ENCODE measurements at places on chromosomes 3 and 15.

DNA sequence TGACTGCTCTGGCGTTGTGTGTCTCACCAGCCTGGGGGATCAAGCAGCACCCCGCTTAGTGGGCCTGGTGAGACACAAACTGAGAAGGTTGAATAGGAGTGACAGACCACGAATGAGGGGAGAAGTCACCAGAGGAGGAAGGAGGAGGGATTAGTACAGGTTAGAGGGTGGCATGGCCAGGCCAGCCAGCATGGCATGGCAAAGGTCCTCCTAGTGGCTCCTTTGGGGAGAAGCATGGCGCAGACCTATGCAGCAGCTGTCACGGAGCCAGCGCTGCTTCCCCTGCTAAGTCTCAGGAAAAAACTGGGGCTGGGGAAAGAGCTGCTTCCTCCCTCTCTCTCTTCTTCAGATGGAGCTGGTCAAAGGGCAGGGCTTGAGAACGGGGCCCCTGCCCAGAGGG, 48.6 kb downstream of the ZDHHC3 start:
- DNase-seq, result no peak

- DNase-seq, result no peak
Observed at GRCh38 chr3:53155760-53156159, 5.2 kb upstream of the PRKCD start.

- no peak for DNase-seq
Observed at GRCh38 chr3:148873977-148874376, 8.9 kb downstream of the CPA3 start.

GRCh38 chr3:124504332-124505059, 225.8 kb upstream of the UMPS start:
- no peak for DNase-seq

DNA sequence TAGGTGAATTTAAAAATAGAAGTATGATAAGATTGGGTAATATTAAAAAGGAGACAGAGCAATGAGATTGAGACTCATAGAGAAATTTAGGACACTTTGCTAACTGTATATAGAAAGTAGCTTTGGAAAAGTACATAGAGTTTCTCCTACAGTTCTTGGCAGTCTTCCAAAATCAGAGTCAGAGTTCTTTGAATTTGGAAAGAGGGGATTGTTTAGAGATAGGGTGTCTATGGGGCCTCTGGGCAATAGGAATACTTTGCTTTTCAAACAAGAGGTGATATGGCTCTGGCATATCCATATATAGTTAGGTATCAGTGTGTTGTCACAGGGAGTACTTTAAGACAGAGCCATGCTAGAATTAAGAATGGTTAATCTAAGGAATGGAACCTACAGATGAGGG, 477.1 kb upstream of the KCNMB2 start:
- DNase-seq, result no peak

GRCh38 chr3:4496087-4496452, 2.9 kb downstream of the ITPR1 start:
- no peak for DNase-seq

DNA sequence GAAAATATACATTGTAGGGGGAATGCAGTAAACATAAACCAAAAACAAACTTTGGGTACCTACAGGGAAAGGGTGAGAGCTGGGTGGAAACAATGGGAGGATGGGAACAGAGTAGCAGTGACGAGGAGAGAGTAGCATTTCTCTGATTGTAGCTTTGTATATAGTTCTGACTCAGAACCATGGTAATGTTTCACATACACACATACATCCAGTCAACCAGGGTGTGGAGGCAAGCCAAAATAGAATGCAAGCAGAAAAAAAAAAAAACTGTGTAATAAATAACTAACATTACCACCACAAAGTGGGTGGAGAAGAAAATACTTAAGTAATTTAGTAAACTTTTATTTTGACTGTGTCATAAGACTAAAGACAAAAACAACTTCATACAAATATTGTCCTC, 27.2 kb downstream of the BCL2A1 start:
- no peak for DNase-seq

DNA sequence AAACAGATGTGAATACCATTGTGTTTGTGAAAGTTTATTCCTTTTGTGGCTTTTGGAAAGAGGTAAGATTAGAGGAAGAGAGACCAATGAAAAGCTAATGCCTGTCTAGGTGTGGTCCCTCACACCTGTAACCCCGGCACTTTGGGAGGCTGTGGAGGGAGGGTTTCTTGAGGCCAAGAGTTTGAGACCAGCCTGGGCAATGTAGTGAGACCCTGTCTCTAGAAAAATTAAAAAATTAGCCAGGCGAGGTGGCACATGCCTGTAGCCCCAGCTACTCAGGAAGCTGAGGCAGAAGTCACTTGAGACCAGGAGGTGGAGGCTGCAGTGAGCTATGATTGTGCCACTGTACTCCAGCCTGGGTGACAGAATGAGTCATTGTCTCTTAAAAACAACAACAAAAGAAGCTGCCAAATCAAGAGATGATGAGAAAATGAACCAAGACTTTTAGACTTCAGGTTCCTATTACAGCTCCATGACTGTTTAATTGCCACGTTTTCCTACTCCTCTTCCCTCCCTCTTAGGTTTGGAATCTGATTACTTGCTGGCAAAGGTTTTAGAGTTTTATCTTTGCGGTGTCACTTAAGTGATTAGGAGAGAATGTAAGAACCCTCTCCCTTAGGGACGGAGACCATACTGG, 68.7 kb downstream of the CGNL1 start:
- no peak for DNase-seq

- DNase-seq, result no peak
Observed at GRCh38 chr3:188712248-188712924, 459.4 kb upstream of the TPRG1 start.

DNA sequence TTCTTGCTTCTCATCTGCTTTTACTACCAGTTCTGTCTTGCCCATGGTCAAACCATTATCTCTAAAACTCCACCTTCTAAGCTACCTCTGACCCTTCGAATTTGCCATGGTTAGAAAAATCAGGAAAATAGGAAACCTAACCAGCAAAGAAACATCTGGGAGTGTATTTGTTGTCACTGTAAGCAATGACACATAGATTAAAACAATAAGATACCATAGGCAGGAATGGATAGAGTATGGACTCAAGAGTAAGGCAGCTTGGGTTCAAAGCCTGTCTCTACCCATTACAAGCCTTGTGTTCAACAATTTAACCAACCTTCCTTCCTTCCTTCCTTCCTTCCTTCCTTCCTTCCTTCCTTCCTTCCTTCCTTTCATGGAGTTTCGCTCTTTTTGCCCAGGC, 34.9 kb downstream of the CRTC3 start:
- DNase-seq, result no peak

DNA sequence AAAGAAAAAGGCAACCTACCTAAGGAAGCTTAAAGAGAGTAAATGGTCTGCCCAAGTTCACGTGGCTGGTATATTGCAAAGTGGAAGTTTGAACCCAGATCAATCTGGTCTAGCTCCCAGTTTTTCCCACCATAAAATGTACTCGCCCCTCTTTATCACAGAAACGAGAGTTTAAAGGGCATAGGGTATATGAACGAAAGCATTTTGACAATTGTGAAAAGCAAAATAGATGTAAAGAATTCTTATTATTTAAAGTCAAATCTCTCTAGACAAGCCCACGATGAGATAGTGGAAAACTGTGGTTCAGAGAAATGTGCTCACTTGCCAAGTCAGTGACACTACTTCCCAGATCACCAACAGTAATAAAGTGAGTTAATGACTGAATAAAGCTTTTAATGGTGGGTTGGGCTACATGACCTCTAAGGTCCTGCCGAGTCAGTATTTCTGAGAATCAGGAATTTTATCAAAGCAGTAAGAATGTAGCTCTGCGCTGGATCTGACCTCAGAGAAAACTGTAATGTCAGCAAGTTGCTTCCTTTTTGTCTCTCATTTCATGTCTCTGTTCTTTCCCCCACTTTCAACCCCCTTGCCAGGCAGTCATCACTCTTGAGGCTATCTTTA, 23.3 kb upstream of the NEO1 start:
- DNase-seq, result no peak

GRCh38 chr15:100252359-100252758, 89.4 kb downstream of the ADAMTS17 start:
- no peak for DNase-seq

DNA sequence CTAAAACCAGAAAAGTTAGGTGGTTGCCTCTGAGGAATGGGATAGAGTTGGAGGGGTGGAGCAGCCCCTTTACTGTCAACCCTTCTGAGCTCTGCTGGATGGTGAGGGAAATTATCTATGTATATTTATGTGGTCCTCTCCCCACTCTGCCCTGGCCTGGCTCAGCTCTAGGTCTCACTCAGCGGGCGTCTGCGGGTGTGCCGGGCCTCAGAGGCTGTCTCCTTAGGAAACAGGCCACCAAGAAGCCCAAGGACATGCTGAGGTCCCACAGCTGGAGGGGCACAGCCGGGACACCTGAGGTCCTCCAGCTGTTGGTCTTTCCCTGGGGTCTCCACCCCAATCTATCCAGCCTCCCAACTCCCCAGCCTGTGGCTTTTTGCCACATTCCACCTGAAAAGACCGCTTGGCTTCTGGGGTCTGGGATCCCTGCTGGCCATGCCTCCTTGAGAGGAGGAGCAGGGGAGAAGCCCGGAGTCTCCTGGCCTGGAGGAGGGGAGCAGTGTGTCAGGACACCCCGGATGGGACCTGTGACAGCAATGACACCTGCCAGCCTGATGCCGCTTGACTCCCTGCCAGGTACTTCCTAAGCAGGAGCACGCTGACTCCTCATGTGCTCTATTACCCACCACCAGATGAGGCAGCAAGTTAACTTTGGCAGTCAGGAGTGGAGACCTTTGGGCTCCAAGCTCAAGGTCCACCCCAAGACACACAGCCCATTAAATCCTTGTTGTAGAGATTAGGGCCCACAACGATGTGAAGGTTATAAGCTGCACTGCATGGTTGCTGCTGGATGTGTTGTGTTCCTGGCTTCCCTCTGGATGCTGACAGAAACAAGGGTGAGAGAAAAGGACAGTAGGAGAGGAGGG, at the start of gene SLC28A1:
SLC28A1 (plus strand) TSS at position 747 of the 866 bp plus-strand sequence. CDS start 3,099 bp downstream, outside the sequence.
- no peak for DNase-seq

DNA sequence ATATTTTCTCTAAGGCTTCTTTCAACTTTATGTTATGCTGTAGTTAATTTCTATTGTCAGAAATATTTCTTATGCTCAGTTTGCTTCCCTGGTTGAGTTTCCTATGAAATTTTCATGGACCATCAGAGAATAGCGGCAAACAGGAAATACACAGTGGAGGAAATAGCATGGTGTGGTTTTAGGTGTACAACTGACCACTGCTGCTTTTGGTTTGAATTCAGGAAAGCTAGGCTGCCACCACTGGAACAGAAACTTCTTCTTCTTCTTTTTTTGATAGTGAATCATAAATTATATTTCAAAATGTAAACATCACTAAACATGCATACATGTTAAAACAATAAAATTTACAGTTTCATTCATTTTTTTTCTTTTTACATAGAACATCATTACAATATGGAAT, 316.6 kb upstream of the TGFBR2 start:
- DNase-seq, result no peak

- no peak for DNase-seq
Observed at GRCh38 chr15:63457379-63457778, 47.0 kb upstream of the USP3 start.

DNA sequence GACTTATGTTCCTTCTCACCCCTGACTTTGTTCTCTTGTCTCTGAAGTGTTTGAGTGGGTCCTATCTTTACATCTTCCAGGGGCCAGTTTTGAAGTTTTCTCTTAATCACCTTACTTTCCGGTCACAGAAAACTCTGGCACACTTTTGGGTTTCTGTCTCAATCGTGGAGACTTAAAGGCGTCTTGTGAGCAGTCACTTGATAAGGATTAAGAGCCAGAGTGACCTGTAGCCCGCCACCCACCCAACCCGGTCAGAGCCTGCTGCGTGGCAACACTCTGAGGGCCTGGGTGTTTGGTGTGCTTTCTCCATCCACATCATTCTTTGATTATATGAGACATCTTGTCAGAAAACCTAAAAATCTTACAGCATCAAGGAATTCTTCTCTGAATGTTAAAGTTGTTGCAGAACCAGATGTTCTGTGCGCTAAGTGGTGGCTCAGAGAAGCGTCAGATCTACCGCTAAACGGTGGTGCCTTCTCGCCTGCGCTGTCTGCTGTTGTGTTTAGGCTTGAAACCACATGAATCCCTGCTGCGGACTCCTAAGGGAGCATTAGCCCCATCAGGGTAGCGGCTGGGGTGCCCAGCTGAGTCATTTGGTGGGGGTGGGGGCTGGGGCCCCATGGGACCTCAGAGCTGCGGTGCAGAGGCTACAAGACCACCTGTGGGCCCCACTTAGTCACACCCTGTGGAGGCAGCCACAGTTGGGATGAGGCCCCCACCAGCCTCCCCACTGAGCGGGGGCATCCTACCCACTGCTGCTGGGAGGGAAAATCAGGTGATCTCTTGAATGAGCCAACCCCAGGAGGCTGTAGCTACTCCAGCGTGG, 158.7 kb upstream of the BHLHE40 start:
- no peak for DNase-seq

GRCh38 chr3:7977245-7978086, 524.2 kb upstream of the LMCD1 start:
- DNase-seq, result no peak

- peak; percentile 1 for DNase-seq
Observed at GRCh38 chr3:81581966-81582599, 179.4 kb downstream of the GBE1 start.

DNA sequence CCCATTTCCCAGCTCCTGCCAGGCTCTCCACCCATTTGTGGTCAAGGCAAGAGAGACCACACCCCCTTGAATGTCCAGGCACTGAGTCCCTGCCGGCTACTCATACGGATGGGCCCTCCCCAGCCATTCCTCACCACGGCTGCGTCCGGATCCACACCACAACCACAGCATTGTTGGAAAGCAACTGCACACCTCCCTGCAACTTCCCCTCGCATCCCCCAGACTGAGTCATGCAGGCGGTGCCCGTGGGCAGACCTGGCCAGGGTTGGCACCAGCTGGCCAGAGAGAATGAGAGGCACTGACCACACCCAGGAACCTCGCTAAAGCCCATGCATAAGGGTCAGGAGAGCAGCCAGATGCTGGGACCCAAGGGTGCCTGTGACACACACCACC, 30.5 kb downstream of the LOXL1 start:
- DNase-seq, result no peak

GRCh38 chr3:161221806-161222600, 892 bp downstream of the NMD3 start:
- DNase-seq, result no peak

- no peak for DNase-seq
Observed at GRCh38 chr3:58065700-58066167, 57.5 kb downstream of the FLNB start.

GRCh38 chr15:82804575-82804949, 1.3 kb downstream of the FSD2 start:
- no peak for DNase-seq

- DNase-seq, result no peak
Observed at GRCh38 chr3:186590580-186591295, 20.2 kb downstream of the DNAJB11 start.

- DNase-seq, result no peak
Observed at GRCh38 chr15:41494922-41495735, 1.5 kb downstream of the ITPKA start.
